Non-pigmented ciliary epithelial cell (primary cell): ENCODE measurements at places on chromosomes 16 and 17.

DNA sequence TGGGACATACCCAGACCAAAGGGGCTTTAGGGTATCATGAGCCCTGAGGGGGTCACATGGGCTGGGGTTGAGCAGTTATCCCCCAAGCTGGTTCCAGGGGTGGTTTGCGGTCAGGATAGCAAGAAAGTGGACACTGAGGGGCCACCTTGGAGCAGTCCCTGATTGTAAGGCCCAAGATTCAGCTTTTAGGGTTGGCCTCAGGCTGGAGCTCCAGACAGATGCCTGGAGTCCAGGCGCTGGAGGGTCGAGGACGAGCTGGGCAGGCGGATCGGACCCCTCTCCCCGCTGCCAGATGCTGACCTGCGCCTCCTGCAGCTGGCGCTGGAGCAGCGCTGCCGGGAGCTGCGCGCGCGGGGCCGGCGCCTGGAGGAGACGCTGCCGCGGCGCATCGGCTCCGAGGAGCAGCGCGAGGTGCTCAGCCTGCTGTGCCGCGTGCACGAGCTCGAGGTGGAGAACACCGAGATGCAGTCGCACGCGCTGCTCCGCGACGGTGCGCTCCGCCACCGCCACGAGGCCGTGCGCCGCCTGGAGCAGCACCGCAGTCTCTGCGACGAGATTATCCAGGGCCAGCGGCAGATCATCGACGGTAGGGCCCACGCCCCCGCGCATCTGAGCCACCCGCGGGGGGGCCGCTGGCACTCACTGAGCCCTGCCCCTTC is 10.0 kb downstream of the BTBD17 start:
- DNase-seq, result no peak

GRCh38 chr17:78316115-78316866 is 43.6 kb downstream of the SOCS3 start:
- no peak for DNase-seq

DNA sequence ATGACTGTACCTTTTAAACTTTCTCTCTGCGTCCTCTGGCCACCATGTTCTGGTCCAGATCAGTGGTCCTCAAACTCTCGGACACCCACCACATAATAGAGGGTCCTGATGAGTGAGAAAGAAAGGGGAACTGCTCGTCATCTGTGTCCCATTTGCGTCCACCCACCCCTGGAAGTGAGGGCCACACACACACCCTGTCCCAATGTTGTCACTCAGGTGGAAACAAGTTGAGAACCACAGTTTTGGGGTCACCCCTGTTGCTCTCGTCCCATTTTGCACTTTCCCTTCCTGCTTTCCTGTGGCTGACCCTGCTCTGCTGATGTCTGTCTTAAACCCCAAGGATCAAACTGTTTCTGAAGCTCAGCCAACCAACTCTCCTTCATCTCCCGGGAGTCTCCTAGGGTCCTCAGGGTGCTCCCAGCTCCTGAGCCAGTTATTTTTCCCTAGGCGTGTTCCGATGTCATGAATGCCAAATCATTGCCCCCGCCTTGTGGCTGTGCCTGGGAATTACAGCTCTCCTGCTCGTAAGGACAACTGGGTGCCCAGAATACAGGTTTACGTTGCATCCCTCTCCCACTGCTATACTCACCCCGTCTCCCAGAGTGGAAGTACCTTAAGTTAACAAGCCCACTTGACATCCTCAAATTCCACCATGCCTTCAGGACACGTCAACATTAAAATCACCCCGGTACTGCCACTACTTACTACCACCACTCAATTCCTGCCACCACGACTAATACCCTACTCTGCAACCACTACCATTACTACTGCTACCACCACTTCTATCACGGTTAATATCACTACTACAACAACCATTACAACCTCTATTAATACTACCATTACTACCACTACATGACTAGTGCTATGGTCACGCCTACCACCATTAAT is 26.0 kb upstream of the HNF1B start:
- no peak for DNase-seq

DNA sequence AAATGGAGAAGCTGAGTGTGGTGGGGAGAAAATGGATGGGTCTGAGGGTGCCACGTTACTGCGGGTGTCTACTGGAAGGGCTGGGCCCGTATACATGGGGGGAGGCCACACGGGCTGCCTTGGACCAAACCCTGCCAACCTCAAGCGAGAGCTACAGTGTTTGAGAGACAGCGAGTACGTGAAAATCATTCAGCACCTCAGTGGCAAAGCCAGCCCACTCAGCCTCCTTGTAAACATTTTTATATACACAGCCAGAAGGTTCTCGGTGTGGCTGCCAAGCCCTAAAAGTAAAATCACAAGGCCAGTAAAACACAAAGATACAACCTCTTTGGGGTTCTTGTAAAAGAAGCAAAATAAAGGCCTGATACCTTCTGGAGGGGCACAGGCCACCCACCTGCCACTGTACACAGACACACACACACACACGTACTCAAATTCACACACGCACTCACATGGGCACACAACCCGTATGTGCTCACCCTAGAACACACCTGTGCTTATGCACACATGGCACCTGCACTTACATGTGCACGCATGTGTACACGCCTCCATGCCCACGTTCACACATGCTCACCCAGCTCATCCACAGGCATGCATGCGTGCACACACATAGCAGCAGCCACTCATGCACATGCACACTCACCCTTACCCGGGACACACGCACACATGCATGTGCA is 102.8 kb downstream of the GSG1L start:
- DNase-seq, result no peak

- DNase-seq, result no peak
These were observed 40.0 kb upstream of the RBFOX3 start for GRCh38 chr17:79650861-79651260.

DNA sequence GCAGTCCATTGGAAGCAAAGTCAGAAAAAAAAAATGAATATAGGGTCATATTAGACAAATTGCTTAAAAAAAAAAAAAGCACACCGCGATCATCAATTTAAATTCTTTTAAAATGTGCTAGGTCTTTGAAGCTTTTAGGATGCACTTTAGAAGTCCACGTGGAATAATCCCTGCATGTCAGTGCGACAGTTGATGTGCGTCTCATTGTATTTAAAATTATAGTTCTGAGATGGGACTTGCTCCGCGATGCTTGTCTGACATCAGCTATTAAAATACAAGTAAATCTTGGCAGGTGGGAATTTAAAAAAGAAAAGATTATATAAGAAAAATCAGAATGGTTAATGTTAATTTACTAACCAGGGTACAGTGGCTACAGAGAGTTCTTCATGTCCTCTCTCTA is 105.2 kb downstream of the RBFOX1 start:
- DNase-seq, result no peak

DNA sequence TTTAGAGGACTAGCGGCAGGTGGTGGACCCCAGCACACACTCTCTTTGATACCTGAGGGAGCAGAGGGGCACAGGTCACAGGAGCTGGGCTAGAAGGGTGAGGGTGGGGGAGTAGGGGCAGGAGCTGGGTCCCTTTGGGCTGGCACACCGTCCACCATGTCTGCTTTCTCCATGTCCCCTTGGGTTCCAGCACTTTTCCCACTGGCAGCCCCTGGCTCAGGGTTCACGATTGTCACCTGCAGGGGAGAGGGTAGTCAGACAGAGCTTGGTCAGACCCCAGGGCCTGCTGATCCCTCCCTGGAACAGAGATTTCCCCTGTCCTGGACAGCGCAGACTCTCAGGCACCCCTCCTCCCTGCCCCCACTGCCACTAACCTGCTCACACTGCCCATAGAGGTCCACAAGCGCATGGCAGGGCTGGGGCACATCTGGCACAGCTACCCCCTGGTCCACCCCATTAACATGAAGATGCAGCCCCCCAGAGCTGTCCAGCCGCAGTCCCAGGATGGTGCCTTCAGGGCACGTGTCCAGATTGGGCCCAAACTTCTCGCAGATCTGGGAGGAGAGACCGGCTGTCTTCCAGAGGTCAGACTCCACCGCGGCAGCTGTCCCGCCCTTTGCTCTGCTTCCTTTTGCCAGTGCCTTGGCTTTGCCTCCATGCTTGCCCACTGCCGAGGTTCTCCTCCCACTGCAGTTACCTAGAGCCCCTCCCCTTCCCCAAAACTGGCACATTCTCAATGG is 3.1 kb upstream of the GPS2 start:
- no peak for DNase-seq

GRCh38 chr16:78392585-78393195 is 293.2 kb downstream of the WWOX start:
- no peak for DNase-seq

DNA sequence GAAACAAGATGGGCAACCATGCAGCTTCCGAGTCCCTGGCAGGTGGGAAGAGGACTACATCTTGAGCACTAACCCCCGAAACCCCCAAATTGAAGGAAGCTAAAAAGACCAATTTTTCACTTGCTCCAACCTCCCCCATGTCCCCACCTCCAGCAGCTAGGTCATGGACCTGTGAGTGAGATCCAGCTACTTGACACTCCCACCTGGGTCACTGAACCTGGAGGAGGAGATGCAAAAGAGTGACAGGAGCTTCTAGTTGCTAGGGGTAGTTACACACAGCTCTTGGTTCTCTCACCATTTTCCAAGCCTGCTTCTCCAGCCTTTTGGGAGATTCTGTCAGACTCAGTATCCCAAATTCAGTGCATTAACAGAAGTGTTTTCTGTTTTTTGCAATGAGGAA is 11.2 kb downstream of the PDZD9 start:
- no peak for DNase-seq

- no peak for DNase-seq
These were observed 270.9 kb upstream of the FOXF1 start for GRCh38 chr16:86239381-86239780.

DNA sequence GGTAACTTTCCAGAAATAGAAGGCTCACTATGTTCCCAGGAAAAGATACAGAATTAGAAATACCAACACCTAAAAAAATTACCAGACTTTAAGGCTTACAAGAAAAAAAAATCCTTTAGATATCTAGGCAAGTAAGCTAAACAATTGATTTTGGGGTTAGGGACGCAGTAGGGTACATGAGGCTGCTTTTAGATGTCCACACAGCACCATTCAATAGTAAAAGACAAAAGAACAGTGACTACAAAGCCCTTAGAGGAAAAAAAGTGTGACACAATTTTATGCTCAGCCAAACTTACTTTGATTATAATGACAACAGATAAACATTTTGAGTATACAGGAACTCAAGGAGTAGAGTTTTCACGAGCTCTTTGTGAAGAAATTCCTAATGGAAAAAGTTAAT is 29.9 kb downstream of the METTL16 start:
- no peak for DNase-seq

- no peak for DNase-seq
These were observed 137.5 kb downstream of the XYLT1 start for GRCh38 chr16:17333229-17333628.

GRCh38 chr16:71474864-71475263 is 12.8 kb upstream of the ZNF23 start:
- peak; percentile 86 for DNase-seq

DNA sequence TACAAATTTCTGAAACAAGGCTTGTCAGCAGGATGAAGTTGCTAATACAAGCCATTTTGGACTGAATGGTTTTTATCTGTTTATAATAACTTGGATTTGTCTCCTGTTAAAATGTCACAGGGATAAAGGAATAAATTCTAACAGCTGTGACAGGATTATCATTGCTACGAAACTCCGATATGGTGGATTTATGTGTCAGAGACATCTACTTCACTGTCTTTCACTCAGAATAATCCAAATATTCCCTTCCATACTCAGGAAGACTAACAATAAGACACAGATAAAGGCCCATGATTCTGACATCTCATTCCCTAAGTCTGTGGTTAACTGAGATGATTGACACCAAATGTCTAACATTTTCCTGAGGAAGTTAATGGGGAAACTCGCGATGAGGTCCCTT is 529.8 kb upstream of the GOT2 start:
- no peak for DNase-seq

- peak; percentile 98 for DNase-seq
These were observed 16.2 kb upstream of the NAGLU start for GRCh38 chr17:42519546-42520491.

DNA sequence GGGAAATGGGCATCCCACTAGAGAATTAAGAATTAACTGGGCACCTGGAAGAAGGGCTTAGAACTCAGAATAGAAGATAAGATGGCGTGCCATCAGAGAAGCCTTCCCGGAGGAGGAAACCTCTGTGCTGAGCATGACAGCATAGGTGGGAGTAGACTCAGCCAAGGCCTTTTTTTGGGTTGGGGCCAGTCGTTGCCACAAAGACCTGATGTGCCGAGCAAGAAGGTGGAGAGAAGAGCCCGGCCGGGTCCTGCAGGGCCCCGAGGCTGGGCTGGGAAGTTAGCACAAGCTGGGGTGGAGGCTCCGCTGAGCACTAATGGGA is 1.1 kb upstream of the RAB11FIP4 start:
- no peak for DNase-seq

- no peak for DNase-seq
These were observed 115.4 kb downstream of the SALL1 start for GRCh38 chr16:51035711-51036110.

DNA sequence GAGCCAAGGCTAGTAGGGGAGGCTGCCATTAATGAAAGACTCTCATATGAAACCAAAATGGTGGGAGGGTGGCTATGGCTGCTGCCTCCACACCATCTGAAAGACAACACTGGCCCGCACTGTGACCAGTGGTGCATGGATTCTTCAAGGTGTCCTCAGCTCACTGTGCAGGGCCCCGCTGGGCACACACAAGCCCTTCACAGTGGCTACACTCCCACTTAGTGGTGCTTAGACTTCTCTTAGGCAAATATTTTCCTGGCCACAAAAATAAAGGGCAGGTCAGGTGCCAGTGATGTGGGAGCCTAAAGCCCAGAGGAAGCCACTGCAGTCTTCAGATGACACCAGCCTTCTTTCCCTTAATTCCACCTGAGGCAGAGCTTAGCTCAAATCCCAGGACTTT is 38.1 kb upstream of the IRX3 start:
- DNase-seq, result no peak

GRCh38 chr16:26727848-26728247 is 338.9 kb upstream of the C16orf82 start:
- no peak for DNase-seq

DNA sequence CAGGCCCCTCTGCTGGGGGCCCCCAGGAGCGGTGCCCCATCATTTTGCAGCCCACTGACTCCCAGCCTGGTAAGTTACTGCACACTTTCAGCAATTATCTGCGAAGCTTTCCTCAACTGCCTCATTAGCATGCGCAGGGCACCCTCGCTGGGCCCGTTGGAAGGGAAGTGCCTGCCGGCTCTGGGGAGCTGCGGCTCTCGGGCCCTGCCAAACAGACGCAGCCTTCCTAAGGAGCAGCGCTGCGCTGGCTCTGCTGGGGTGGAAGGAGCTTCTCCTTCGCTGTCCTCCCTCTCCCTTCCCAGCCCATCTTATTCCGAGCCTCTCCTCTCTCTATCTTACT is 71.0 kb downstream of the RBBP6 start:
- DNase-seq, result no peak

- DNase-seq, result no peak
These were observed 4.1 kb downstream of the ASIC2 start for GRCh38 chr17:33288954-33289353.

GRCh38 chr17:59534583-59534982 is 30.8 kb upstream of the DHX40 start:
- no peak for DNase-seq

GRCh38 chr16:4179763-4180260 is 62.1 kb downstream of the SRL start:
- DNase-seq, result no peak
